ENCODE measurements at places on chromosomes 11 and 22.

GRCh38 chr11:119975561-119976152 is 162.3 kb downstream of the TRIM29 start:
- no peak for DNase-seq

GRCh38 chr11:115481528-115481927 is 22.7 kb downstream of the CADM1 start:
- no peak for DNase-seq

- DNase-seq: no peak
Observed at GRCh38 chr11:122126024-122126688, 10.1 kb upstream of the BLID start.

DNA sequence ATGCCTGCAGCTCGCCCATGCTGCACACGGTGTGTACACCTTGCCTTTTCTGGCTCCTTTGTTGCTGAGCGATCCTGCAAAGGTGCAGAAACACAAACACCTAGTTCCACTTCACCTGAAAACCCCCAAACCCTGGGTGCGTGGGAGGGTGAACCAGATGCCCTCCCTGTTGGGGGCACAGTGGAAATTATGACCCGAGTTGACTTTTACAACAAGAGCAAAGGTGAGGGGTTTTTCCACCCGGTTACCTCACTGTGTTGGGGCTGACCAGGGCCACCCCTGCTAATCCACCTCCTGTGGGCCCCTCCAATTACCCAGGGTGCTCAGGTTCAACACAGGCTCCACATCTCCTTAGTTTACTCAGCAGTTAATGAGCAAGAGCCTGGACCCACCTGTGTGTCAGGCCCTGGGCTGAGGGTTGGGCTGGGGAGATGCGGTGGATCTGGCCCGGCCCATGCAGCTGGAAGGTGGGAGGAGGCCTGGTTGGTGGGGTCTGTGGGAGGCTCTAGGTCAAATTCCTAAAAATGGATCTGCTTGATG is 42.1 kb downstream of the LRRC32 start:
- DNase-seq: no peak

- DNase-seq: no peak
Observed at GRCh38 chr11:78349114-78349513, 68.5 kb downstream of the GAB2 start.

- no peak for DNase-seq
Observed at GRCh38 chr22:47062126-47062525, 299.7 kb downstream of the TBC1D22A start.

DNA sequence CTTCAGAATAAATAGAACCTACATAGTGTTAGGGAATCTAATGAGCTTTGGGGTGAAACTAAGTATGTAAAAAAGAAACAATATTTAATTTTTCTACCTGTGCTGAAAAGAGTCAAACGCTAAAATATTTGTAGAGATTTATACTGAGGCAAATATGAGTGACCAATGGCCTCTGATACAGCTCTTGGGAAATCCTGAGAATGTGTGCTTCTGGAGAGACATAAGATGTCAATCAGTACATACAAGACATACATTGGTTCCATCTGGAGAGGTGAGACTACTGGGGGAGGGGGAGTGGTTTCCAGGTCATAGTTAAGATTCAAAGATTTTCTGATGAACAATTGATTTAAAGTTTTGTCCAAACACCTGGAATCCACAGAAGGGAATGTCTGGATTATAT is 970 bp downstream of the ASRGL1 start:
- no peak for DNase-seq

DNA sequence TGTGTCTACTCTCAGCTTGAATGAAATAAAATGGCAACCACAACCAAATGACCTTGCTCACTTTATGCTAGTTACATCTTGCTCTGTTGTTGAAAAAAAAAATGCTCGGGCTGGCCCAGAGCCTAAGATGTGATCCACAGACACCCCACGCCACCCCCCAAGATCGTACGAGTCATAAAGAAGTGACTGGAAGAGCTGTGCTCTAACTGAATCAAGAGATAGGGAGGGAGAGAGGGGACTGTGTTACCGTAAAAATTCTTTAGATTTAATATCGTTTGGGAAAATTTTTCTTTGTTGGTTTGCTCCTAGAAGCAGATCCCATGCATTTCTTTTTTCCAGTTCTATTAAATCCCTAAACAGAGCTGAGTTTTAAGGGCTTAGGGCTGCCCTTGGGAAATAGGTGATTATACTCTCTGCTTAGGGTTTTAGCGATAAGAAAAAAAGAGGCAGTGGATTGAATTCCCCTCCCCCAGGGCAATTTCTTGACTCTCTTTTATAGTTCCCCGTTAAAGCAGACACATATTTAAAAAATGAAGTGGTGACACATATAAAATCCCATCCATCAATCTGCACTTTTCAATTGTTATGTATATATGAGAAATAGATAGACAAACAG is 14.5 kb downstream of the MAML2 start:
- DNase-seq: no peak

DNA sequence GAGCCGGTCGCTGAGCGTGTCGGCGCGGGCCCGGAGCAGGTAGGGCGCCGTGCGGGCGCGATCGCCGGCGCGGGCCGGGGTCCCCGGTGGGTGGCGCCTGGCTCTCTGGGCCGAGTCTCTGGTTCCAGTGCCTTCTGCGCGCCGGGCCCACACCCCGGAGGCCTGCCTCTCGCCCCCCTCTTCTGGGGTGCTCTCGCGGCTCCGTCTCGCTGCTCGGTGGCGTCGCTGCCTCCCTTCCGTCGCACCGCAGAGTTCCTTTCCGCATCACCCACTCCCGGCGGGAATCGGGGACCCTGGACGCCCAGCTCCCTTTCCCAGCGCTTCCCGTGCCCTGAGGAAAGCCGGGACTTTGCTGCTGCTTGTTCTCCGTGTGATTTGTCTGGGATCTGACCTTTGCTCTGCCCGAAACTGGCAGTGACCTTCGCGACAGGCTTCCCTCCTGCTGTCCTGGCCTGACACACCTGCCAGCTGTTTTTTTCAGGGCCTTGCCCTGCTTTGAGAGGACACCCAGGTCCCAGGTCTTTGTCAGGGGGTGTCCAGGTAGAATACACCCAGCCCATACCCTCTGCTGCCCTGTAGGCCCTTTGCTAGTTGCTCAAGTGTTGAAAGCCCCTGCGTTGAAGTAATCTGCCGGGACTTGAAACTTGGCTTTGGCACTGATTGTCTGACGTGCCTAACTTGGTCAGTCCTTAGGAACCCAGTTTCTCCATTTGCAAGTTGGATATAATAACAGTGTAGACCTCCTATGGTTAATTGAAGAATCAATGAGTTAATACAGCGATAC is 711 bp downstream of the FDX1 start:
- no peak for DNase-seq

DNA sequence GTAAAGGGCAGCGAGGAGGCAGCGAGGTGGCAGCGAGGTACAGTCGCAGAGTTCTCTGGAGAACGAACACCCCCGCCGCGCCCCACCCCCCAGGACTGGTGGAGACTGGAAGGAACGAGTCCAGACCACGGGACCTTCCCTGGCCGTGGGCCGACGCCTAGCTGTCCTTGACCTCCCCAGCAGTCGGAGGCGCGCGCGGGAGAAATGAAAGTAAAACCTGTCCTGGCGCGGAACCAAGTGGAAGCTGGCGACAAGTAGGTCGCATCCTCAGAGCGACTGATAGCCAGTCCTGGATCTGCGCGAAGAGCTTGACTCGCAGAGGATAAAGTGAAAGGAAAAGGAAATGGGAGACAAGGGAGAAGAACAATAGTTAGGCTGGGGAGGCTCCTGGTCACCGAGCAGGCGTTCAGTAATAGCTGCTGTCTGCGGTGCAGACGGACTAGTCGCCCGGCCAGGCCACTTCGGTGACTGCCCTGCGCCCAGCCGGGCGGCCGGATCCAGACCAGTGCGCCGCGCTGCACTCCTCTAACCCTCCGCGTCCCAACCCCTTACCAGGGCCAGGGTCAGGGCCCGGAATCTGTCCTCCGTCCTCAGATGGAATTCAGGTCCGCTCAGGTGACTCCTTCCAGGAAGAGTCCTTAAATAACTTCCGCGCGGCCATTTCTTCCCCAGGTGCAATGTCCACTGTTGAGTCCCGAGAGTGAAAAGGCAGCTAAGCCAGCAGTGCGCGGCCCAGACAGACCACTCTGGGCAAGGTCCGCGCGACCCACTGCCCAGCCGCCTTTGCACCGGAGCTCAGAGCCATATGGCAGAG is 1.9 kb upstream of the ADM start:
- DNase-seq: peak; percentile 58

DNA sequence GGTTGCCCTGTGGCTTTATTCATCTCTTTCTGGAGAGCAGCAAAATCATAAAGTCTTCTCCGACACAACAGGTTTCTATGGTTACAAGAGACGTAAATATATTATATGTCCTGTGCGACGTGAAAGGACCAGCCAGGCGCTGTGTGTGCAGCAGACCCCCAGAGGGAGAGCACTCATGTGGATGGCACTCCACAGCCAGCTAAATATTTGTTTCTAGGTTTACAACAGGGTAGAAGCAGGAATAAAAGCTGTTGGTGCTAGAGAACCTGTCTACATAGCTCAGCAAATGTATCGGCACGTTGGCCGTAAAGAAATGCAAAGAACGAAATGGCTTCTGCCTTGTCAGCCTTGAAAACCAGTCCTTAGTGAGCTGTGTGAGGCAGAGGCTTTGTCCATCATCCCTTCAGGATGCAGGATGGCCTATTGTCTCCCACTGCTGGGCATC is 133.8 kb upstream of the PITPNB start:
- DNase-seq: no peak

All from hematopoietic multipotent progenitor cell treated with erythropoietin and hydrocortisone succinate and interleukin-3 and kit ligand, for 15 days (in vitro differentiated cells).